ENCODE measurements at places on chromosomes 7 and 10. TPM values are rescaled to one million over a fixed set of nuclear protein-coding genes. Genes with fewer than 3 reads are reported as not detected.

Gene LOXL4
- 1.4 TPM for total RNA-seq

Gene RAB19
- not detected for total RNA-seq

Gene LAMB4
- total RNA-seq, result 0.19 TPM

Gene EN2
- total RNA-seq, result 0.99 TPM

Gene INPP5A
- total RNA-seq, result 13.6 TPM

Gene ATRNL1
- 0.14 TPM for total RNA-seq

Gene CTAGE4
- total RNA-seq, result not detected

Gene MMP21
- total RNA-seq, result not detected
